ENCODE measurements at places on chromosomes 5 and 9. TPM values are rescaled to one million over a fixed set of nuclear protein-coding genes. Genes with fewer than 3 reads are reported as not detected.

DNA sequence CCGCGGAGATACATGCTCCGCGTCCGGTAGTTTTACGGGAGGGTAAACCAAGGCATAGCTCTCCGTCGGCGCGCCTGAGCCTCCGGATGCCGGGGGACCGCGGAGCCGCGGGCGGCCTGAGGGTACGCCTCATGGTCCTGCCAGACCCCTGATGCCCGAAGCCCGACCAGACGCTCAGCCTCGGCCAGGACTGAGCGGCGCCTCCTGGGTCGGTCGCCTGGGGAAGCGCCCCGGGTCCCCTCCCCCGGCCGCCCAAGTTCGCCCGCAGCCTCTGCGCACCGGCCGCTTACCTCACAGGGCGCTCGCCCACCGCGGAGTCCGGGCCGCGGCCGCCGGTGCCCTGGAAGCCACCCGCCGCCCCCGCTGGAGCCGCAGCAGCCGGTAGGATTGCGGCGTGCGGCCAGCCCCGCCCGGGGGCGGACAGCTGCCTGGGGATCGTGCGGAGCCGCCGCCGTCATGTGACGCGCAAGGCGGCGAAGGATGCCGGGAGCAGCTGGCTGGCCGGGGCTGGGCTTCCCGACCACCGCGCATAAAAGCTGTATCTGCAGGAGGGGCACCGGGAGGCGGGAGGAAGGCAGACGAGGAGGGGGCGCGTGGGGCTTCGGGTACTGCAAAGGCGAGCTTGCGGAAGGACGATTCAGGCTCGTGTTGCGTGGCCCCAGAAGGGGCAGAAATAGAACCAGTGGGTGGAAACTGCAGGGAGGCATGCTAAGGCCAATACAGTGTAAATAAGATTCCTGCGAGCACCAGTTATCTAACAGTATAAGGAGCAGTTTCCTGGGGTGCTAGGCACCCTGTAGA is at the start of gene FBXO10:
Gene FBXO10 (minus strand): TSS at position 460 of the 801 bp plus-strand sequence. CDS start 34,612 bp downstream, outside the sequence.
- peak; percentile 90 for DNase-seq

The BARX1 gene
- 2.1 TPM for total RNA-seq

The SOX30 gene
- total RNA-seq = 1.4 TPM

The TLR4 gene
- total RNA-seq = 0.27 TPM

GRCh38 chr5:90347462-90347861 is 62.1 kb downstream of the CETN3 start:
- DNase-seq = no peak

GRCh38 chr5:82828211-82828610 is 249.0 kb downstream of the TMEM167A start:
- no peak for DNase-seq

DNA sequence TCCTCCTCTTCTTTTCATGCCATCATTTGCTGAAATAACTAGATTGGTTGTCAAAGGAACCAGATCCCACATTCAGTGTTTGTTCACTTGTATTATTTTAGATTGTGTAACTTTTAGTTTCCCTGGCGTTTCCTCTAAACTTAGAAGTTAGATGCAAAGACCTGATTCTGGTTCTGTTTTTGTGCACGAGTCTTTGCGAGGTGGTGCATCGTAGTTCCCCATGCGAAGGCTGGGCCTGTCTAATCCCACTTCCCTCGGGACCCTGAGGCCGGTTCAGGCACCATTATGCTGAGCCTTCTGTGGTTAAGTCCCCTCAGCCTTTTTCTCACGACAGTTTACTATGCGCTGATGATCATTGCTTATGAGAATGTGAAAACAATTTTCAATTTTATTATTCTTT is 219.1 kb upstream of the OTULINL start:
- no peak for DNase-seq

- DNase-seq = no peak
These were observed 313.8 kb downstream of the ENC1 start for GRCh38 chr5:74326571-74327338.

The CDH10 gene
- total RNA-seq = not detected

DNA sequence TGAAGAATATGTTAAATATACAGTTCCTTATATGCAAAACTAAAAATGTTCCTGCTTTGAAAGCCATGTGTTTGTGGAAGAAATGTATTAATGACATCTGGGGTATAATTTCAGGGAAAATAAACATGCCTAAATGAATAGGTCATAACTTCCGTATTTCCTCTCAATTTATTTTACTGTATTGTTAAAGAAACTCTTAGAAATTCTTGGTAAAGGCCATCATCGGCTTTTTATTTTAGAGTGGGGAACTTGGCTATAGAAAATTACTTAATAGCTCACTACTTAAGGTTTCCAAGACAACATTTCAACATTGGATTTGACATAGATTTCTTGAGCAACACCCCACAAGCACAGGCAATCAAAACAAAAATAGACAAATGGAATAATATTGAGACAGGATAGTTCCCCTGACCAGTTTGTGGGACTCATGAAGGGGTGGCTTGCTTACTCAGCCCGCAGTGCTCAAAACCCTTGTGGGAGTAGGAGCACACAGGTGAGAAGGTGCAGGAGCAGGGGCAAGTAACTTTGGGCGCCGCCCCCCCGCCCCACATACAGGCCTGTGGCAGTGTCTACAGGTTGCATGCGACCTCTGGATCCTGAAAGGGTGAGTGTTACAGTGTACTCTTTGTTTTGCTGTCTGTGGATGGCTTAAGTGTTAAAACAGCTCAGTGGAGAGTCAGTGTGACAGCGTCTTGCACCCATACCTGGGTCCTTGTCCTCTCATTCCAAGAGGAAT is 891.4 kb upstream of the C9orf72 start:
- DNase-seq = no peak

Data from GM23338 (cell line).